ENCODE measurements at places on chromosomes 2 and 18.

DNA sequence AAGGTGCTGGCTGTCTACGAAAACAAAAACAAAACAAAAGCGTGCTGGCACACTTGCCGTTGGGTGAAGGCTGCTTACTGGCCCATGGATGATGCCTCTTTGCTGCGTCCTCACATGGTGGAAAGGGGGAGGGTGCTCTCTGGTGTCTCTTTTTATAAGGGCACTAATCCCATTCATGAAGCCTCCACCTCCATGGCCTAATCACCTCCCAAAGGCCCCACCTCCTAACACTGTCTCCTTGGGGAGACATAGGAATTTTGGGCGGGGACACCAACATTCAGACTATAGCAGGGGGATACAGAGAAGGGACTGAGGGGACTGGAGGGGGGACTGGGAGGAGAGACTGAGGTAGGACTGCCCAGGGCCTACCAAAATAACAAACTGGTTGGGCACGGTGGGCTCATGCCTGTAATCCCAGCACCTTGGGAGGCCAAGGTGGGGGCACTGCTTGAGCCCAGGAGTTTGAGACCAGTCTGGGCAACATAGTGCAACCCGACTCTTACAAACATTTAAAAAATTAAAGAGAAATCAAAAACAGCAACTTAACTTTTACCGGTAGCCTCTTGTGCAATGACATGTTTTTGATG lies 14.5 kb downstream of the PTMA start:
- H3K36me3 ChIP-seq, result no peaks in the 10 kb centered on the region
- no peak overlapping the region for H3K4me3 ChIP-seq
- H3K27ac ChIP-seq, result peak overlapping the region; percentile 73
- H3K4me1 ChIP-seq, result no peaks in the 10 kb centered on the region
- DNase-seq, result no peak

GRCh38 chr2:26702025-26702424 lies 9.5 kb downstream of the KCNK3 start:
- peaks cover 45% of the 10 kb centered on the region for H3K27me3 ChIP-seq
- no peak for DNase-seq
- peaks cover 4% of the 10 kb centered on the region for H3K4me1 ChIP-seq
- no peaks in the 10 kb centered on the region for H3K36me3 ChIP-seq

GRCh38 chr18:76850112-76850511 lies 27.8 kb downstream of the ZNF236 start:
- peaks cover 9% of the 10 kb centered on the region for H3K4me1 ChIP-seq
- H3K27me3 ChIP-seq, result no peaks in the 10 kb centered on the region
- H3K27ac ChIP-seq, result no peak overlapping the region
- peaks cover 11% of the 10 kb centered on the region for H3K36me3 ChIP-seq
- H3K4me3 ChIP-seq, result no peak overlapping the region

DNA sequence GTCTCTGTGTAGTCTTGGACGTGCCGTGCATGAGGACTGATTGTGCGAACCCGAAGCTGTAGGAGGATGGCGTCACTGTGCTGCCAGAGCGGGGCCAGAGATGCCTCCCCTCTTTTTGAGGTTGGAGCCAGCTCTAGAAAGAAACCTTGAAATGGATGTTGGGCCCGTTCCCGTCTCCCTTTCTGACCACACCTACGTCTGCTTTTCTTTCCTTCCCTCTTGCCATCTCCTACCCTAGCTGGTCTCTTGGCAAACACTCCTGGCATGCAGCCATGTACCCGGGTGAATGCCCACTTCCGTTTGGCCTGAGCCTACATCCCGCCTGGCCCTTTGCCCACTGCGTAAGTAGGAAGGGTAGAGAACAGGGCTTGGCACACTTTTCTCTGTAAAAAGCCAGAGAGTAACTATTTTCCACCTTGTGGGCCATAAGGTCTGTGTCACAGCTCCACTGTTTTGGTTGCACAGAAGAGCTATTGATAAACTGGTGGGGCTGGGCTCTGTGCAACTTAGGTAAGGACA lies 37.4 kb downstream of the SH3BP4 start:
- no peaks in the 10 kb centered on the region for H3K27me3 ChIP-seq
- peaks cover 11% of the 10 kb centered on the region for H3K36me3 ChIP-seq
- peaks cover 22% of the 10 kb centered on the region for H3K4me1 ChIP-seq
- H3K27ac ChIP-seq, result peak overlapping the region; percentile 29
- no peak for DNase-seq
- H3K4me3 ChIP-seq, result no peak overlapping the region

DNA sequence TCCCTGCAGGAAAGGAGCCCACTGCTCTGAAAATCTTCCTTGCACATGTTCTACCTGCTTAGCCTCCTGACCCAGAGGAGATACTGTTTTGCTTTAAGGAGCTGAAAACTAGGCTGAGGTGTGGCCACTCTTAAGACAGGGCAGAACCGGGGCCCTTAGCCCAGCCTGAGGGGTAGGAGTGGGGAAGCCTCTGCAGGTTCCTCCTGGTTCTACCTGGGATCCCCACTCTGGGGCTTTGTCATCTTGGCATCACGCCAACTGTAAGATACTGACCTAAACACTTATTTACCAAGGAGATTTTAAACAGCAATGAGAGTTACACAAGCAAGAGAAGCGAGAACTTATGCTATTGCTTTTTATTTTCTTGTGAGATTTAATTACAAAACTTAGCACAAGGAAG lies 86.9 kb downstream of the KCTD1 start:
- peaks cover 24% of the 10 kb centered on the region for H3K36me3 ChIP-seq
- no peaks in the 10 kb centered on the region for H3K27me3 ChIP-seq
- no peak for DNase-seq
- peaks cover 13% of the 10 kb centered on the region for H3K4me1 ChIP-seq
- no peak overlapping the region for H3K27ac ChIP-seq
- no peak overlapping the region for H3K4me3 ChIP-seq

- H3K36me3 ChIP-seq, result no peaks in the 10 kb centered on the region
- H3K4me3 ChIP-seq, result no peak overlapping the region
- H3K27ac ChIP-seq, result no peak overlapping the region
- H3K27me3 ChIP-seq, result peaks cover 44% of the 10 kb centered on the region
Measured at GRCh38 chr2:23533338-23533695, 148.3 kb downstream of the KLHL29 start.

- H3K27me3 ChIP-seq, result no peaks in the 10 kb centered on the region
- no peak overlapping the region for H3K27ac ChIP-seq
- DNase-seq, result no peak
- H3K4me1 ChIP-seq, result peaks cover 27% of the 10 kb centered on the region
Measured at GRCh38 chr2:149056541-149057255, 18.2 kb downstream of the LYPD6B start.

- H3K27me3 ChIP-seq, result no peaks in the 10 kb centered on the region
- no peak for DNase-seq
- H3K4me3 ChIP-seq, result no peak overlapping the region
- H3K36me3 ChIP-seq, result peaks cover 4% of the 10 kb centered on the region
- H3K27ac ChIP-seq, result no peak overlapping the region
Measured at GRCh38 chr2:72744049-72744448, 81.8 kb downstream of the EXOC6B start.

DNA sequence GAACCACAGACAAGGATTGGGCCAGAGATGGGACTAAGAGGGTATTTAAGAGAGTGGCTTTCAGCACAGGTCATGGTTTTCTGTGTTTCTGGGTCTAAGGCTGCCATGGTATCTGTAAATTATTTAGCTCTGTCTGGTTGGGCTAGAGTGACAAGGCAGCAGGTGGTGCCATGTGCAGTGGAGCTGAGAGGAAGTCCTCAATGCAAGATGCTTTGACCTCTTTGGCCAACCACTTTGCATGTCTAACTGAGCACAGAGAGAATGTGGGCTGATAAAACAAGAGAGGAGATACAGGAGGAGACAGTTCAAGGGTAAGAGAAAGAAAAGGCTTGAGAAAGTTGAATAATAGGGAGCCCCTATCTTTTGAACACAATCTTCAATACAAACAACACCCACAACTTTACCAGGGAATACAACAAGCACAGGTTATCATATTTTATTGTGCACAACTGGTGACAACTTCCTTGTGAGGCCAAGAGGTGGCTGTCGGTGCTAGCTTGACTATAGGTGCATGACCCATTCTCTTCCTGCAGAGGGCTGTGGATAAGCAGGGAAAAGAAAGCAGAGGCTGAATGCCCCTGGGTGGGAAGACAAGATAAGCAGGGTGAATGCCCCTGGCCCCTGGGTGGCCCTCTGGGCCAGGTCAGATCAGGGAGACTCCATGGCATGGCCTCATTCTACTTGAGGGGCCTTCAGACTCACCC lies 12.3 kb downstream of the FLACC1 start:
- no peak overlapping the region for H3K4me3 ChIP-seq
- H3K4me1 ChIP-seq, result peaks cover 12% of the 10 kb centered on the region
- no peaks in the 10 kb centered on the region for H3K27me3 ChIP-seq
- H3K36me3 ChIP-seq, result no peaks in the 10 kb centered on the region
- H3K27ac ChIP-seq, result no peak overlapping the region

- no peak for DNase-seq
- no peak overlapping the region for H3K4me3 ChIP-seq
- H3K27ac ChIP-seq, result peak overlapping the region; percentile 77
- no peaks in the 10 kb centered on the region for H3K27me3 ChIP-seq
Measured at GRCh38 chr2:234993541-234993981, 41.7 kb downstream of the SH3BP4 start.
